Left ventricle myocardium inferior (tissue), 1 donor: ENCODE measurements at places on chromosomes 5 and 9.

GRCh38 chr5:132260051-132260450, 2.6 kb downstream of the PDLIM4 start:
- DNase-seq, result no peak

DNA sequence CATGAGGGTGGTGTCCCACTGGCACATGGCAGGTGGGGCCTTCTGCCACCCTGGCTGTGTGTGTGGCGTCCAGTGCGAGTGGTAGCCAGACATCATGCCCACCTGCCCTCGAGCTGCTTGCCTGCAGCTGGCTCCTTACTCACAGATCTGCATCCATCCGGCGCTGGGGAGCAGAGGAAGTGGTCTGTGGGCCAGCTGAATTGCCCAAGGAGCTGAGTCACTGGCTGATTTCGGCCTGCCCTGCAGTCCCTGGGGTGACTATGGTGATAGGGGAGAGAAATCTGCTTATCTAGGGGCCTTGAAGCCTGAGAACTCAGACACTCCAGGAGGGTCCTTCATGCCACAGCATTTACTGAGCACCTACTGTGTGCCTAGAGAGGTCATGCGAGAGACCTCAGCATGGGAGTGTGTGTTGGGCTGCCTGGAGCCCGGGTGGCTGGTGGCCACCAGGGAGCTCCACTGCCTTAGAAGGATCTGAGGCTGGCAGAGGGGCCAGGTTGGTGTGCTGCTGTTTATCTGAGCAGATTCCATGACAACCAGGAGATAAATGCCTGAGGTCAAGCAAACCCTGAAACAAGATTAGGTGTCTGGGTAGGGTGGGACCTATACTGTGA, 57.1 kb downstream of the SLC22A5 start:
- peak; percentile 70 for DNase-seq

GRCh38 chr5:180313677-180314505, 22.0 kb upstream of the MAPK9 start:
- peak; percentile 43 for DNase-seq

DNA sequence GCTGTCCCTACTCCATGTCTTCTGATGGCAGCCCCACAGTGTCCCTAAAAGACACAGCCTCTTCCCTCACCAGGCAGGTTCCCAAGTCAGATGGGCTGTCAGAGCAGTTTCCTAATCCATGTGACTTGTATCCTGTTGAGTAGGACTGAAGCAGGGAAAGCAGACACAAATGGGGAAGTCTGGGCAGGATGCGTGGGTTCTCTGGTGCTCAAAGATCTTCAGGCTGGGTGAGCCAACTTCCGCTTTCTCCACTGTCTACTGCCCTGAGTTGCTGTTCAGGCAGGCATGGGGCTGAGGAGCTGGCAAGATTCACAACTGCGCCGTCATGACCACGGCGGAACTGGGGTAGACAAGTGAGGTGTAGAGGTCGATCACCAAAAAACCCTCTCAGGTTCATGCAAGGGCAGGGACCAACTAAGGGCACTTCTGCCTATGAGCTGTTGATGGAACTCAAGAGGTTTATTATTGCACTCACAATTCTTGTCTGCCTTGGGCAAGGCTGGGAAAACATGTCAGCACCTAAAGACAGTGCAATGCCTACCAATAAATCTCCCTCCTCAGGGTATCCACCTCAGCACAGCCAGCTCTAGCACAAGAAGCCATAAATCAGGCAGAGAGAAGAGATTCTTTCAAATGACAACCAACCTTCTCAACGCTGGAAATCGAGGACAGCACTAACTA, 83.4 kb downstream of the RAPGEF1 start:
- peak; percentile 67 for DNase-seq

- no peak for DNase-seq
Measured at GRCh38 chr5:113057557-113057984, 81.0 kb downstream of the DCP2 start.

DNA sequence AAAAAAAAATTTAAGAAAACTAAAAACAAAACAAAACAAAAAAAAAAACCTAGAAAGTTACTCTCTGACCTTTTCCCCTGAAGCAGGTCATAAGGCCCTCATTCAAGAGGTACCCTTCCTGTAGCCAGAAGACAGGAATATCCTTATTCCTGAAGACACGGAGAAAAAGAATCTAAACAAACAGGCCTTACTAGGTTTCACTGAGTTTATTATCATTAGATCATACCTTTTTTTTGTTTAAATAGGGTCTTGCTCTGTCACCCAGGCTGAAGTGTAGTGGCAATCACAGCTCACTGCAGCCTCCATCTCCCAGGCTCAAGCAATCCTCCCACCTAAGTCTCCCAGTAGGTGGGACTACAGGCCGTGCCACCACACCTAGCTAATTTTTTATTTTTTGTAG, 11.7 kb upstream of the CDKN2AIPNL start:
- DNase-seq, result no peak

DNA sequence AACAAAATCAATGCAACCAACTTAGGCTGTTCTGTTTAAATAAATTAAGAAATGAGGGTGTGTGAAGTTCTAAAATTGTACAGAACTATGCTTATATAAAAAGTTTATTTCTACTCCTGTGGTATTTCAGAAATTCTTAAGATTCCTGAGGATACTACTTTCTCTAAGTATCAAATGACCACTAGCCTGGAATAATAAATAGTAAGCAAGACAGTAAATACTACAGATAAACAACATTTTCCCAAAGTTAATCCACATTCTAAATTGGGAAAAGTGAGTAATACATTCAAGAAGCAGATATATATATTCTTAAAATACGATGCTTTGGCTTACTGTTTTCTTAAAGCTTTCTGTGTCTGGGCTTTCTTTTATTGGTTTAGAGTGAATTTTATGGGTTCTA, 29.5 kb downstream of the CCNH start:
- no peak for DNase-seq

GRCh38 chr5:97628807-97629206, 445.8 kb upstream of the RIOK2 start:
- no peak for DNase-seq

DNA sequence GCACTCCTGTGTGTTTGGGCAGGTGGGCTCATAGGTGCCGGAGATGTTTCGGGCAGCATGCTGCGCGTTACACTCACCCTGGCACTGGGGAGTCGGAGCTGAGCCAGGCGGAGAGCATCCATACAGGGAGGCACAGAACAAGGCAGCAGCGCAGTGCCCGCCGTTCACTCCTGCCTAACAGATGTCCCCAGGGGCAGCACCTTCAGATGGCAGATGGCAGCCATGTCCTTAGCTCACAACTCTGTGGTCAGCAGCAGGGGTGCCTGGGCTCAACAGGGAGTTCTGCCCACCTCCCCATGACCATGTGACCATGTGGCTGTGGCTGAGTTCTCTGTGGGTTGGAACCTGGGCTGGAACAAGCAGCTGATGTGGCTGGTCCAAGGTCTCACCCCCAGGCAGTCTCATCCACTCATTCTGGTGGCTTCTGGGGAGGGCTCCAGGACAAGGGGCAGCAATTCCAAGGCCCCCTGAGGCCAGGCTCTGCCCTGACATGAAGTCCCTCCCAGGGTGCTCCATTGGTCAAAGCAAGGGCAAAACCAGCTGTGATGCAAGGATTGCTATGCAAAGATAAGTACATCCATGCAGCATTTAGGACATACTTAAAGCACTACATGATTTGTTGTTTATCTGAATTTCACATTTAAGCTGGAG, 64.2 kb downstream of the MRPL36 start:
- DNase-seq, result no peak

DNA sequence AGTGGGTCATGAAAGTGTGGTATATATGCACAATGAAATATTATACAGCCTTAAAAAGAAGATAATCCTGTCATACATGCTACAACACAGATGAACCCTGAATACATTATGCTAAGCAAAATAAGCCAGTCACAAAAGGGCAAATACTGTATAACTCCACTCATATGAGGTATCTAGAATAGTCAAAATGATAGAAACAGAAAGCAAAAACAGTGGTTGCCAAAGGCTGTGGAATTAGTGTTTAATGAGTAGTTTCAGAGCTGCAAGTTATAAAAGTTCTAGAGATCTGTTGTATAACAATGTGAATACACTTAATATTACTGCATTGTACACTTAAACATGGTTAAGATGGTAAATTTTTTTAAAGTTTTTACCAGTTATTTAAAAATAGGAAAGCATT, 135.0 kb downstream of the OXCT1 start:
- no peak for DNase-seq

- DNase-seq, result no peak
Measured at GRCh38 chr9:130938652-130939404, at the start of gene FIBCD1. Gene FIBCD1 (minus strand): TSS chr9:130939247. CDS start chr9:130938607, 640 bp downstream.
